ENCODE measurements at places on chromosomes 4 and X.

GRCh38 chr4:2771264-2771663 is 15.1 kb upstream of the TNIP2 start:
- no peak for DNase-seq

- DNase-seq, result no peak
Observed at GRCh38 chr4:101018836-101019235, 328.5 kb downstream of the PPP3CA start.

DNA sequence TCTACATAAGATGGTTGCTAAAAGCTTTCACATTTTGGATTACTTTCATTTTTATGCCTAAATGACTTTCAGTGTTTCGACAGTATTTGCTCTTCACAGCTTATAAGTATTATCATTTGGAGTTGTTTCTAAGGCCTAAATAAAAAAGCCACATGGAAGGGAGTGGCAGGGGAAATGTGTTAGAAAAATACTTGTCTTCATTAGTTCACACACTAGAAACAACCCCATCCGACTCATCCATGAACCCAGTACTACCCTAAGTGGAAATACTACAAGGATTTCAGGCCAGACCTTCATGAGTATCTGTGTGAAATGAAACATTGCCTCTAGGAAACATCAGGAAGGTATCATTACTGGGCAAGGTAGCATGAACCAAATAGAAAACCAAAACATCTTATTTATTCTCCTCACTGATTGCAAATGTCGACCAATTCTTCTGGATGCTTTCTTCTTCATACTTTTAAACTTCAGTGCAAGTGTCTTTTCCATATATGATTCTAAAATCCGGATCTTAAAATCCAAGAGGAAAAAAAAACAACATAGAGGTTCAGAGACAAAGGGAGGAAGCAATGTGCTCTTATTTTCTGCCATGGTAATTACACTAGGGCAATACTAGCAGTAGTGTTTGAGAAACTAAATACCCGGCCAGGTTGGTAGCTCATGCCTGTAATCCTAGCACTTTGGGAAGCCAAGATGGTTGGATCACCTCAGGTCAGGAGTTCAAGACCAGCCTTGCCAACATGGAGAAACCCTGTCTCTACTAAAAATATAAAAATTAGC is 349.4 kb downstream of the ARHGAP24 start:
- DNase-seq, result no peak

- DNase-seq, result peak; percentile 59
Observed at GRCh38 chr4:24419181-24420034, 164.9 kb downstream of the DHX15 start.

GRCh38 chrX:84240848-84241565 is 53.0 kb upstream of the RPS6KA6 start:
- DNase-seq, result no peak

DNA sequence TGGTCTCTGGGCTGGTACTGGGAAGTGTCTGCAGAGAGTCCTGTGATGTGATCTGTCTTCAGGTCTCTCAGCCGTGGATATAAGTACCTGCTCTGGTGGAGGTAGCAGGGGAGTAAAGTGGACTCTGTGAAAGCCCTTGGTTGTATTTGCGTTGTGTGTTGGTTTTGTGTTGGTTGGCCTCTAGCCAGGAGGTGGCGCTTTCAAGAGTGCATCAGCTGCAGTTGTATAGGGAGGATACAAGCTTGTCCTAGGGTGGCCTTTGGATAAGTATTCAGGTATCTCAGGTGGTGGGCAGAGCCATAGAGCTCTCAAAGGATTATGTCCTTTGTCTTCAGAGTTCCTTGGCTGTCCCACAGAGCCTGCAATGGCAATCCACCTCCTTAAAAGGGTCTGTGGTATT is 111.6 kb downstream of the MAGEB17 start:
- no peak for DNase-seq

DNA sequence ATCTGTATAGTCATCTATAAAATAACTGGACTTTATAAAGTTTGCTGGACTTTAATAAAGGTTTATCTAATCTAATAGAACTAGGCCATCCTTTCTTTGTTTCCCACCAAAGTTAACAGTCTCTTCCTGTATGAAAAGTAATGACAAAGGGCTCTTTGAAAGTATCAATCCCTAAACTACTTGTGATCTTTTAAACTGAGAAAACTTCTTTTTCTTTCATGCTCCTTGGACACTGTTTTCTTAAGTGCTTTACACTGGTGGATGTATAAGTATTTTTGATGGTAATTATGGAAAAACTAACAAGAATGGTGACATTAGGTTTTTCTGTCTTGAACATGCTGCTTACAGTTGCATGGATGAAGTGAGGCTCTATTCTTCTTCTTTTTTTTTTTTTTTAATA is 2.4 kb upstream of the ZFX start:
- no peak for DNase-seq

DNA sequence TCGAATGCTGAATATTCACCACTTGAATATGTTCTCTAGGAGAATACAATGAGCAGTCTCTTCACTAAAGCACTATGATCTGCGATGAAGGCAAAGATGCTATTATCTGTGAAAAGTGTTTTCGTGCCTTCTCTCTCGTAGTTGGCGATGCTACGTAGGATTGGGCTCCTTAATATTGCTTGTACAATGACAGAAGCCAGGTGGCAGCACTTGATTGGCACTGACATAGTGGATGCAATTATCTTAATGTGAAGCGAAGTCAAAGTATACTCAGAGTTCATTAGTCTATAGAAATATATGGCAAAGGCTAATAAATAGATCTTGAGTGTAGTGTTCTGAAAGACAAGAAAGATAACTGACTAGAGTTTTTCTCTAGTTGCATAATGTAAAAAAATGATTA is 1135.7 kb upstream of the AGA start:
- DNase-seq, result no peak
